Aorta (tissue), 5 donors: ENCODE measurements at places on chromosomes 1 and 21. TPM values are rescaled to one million over a fixed set of nuclear protein-coding genes. Genes with fewer than 3 reads are reported as not detected.

DNA sequence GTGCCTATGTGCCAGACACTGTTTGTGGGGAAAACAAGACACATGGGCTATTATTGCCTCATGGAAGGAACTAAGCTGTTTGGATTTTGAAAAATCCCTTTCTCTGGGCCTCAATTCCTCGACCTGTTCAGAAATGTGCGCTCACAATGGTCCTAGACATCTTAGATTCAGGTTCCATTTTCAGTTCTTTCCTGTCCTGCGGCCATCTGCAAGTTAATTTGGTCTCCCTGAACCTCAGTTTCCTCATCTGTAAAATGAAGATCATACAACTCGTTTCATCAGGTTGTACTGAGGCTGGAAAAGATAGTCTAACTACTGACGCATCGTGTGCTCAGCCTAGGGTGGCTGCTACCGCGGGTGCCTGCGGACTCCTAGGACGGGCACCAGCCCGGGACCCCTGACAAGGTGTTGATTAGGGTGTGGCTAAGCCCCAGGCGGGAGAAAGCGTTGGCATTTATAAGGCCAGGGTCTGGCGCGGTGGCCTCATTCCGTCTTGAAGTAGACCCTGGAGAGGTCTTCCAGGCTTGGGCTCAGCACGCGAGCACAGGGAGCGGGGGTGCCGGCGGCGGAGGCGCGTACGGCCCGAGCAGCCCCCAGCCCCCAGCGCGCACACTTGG lies 493 bp upstream of the ELOA start:
- peak overlapping the region; percentile 53 for H3K27ac ChIP-seq
- DNase-seq = peak; percentile 81
- H3K36me3 ChIP-seq = no peaks in the 10 kb centered on the region
- H3K27me3 ChIP-seq = no peaks in the 10 kb centered on the region

DNA sequence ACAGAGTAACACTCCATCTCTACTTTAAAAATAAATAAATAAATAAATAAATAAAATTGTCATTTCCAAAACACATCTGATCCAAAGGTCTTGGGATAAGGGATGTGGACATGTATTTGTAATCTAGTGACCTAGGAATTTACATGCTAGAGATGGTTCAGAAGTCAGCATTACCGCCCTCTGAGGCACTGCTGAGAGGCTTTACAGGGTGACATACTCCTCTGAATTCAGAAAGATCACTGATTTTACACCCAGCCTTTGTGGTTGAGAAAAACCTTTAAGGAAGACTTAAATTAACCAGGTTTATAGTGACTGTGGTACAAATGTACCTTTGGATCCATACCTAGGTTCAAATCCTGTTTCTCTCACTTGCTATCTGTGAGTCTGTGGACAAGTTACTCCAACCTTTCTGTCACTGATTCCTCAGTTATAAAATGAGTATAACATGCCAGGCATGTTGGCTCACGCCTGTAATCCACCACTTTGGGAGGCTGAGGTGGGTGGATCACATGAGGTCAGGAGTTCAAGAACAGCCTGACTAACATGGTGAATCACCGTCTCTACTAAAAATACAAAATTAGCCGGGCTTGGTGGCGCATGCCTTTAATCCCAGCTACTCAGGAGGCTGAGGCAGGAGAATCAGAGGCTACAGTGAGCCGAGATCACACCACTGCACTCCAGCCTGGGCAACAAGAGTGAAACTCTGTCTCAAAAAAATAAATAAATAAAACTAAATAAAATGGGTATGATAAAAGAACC lies 20.1 kb downstream of the OSBPL9 start:
- DNase-seq = peak; percentile 78
- no peaks in the 10 kb centered on the region for H3K36me3 ChIP-seq
- no peak overlapping the region for H3K4me3 ChIP-seq
- peaks cover 20% of the 10 kb centered on the region for H3K4me1 ChIP-seq
- H3K27me3 ChIP-seq = no peaks in the 10 kb centered on the region

DNA sequence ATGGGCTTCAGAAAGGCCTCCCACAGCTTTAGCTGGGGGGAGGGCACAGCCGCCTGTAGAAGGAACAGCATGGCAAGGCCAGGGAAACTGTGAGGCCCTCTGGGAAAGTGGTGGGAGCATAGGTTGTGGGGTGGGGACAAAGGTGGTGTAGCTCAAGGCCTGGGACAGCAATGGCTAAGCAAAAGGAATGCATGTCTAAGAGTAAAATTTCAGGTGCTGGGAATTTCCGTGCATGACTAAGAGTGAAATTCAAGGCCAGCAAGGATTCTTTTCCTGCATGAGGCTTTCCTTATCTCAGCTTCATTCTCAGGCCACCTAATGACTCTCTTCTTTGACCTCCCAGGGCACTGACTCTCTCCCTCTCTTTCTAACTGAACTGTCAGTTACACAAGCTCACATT lies 86.5 kb upstream of the WNT4 start:
- H3K36me3 ChIP-seq = no peaks in the 10 kb centered on the region
- DNase-seq = no peak
- no peaks in the 10 kb centered on the region for H3K27me3 ChIP-seq
- H3K4me3 ChIP-seq = no peak overlapping the region
- H3K27ac ChIP-seq = no peak overlapping the region
- no peaks in the 10 kb centered on the region for H3K4me1 ChIP-seq

RORC gene
- not detected for total RNA-seq

RGL1 gene
- 51.6 TPM for total RNA-seq
